ENCODE measurements at places on chromosomes 11 and 22.

DNA sequence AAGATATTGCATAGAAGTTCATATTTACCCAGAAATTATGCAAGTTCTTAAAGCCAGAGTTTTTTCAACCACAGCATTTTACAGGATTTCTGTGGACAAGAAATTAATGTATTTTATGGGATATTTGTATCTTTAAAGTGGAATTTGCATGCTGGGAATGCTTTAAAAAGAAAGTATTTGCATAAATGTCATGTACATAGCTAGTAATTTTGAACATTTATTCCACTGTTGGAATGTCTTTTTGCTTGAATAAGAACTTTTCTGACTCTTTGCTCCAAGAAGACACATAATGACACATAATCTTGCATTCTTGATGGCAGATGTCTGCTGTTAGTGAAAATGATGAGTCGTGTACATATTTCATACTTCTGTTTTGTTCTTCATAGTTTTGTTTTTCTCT, 66.6 kb downstream of the ATXN10 start:
- DNase-seq = no peak

DNA sequence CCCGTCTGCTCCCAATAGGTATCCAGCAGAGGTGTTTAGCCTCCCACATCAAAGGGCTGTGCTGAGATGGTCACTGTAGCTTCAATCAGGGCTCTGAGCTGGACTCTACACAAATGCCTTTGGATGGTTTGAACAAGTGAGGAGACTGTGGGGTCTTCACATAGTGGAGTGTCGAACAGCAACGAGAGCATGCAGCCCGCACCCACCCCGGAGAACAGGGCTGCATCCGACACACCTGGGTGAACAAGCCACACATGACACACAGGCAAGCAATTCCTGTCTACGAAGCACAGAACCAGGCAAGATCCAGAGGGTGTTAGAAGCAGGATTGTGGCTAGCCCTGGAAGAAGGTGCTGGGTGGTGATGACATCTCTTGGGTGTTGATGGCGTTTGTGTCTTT, 58.0 kb upstream of the FGF3 start:
- no peak for DNase-seq

- DNase-seq = no peak
Observed at GRCh38 chr22:50403701-50404101, 60.6 kb downstream of the PPP6R2 start.

- no peak for DNase-seq
Observed at GRCh38 chr11:73452726-73453125, 76.5 kb downstream of the RELT start.

GRCh38 chr22:24310969-24311368, 40.3 kb downstream of the SPECC1L start:
- DNase-seq = no peak

GRCh38 chr11:69121621-69122325, 34.0 kb upstream of the SMIM38 start:
- no peak for DNase-seq

DNA sequence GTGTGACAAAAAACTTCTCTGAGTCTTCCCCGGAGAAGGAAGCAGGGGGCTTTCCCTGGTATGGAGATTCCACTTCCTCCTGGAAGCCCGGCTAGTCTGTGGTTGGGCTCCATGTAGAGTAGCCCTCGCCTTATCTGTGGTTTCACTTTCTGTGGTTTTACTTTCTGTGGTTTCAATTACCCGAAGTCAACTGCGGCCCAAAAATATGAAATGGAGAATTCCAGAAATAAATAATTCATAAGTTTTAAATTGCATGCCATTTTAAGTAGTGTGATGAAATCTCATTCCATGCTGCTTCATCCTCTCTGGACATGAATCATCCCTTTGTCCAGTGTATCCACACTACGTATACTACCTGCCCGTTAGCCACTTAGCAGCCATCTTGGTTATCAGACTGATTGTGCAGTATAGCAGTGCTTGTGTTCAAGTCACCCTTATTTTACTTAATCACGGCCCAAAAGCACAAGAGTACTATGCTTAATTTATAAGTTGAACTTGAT, 275.0 kb upstream of the SESN3 start:
- peak; percentile 67 for DNase-seq

DNA sequence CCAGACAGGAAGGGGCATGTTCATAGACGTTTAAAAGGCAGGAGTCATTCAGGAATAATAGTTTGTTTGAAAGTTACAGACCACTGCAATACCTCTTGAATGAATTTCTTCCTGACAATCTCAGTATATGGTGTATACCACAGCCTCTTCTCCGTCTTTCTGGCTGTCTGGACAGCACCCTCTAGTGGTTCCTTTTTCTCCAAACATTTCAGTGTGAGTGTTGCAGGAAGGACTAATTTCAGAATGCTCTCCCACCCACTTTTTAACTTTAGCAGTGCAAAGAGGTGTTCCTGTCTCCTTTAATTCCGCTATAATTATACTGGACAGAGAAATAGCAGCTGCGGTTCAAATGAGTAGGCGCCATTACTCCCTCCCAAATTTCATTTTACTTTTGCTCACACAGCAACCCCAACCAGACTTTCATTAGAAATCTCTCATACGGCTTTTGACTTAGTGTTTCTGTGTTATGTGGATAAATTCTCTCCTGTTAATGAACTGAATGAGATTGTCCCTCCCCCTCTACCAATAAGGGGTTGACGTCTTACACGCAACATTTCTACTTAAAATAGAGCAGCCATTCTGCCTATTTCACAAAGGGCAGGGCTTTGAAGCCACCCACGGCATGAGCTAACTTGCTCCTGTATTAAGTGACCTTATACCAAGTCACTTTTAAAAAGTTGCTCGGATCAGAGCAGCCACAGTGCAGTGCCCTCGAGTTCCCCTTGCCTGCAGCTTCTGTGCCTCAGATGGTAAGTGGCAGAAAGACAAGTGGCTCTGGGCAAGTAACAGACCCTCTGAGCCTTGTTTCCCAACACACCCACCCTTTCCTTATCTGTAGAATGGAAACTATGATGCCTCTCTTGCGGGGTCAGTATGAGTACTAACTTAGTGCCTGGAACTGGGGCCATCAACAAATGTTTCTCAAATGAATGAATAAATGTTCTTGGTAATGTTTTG, 368.6 kb downstream of the OPCML start:
- peak; percentile 20 for DNase-seq

DNA sequence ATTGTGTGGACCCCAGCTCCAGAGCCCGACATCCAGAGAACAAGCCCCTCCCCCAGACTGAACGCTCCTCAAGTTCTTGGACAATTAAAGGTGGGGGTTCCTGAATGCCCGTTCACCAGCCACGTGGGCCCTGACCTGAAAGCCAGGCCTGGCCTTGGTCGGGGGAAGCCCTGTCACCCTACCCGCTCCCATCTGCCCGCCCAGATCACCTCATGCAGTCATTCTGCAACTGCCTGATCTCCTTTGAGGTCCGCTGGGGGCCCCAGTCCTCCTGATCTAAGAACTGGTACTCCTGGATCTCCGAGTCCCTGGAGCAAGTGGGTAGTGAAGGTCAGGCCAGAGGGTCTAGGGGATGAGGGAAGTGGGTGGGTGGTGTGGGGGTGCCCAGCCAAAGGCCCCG, 9.1 kb upstream of the NAALADL1 start:
- DNase-seq = no peak

DNA sequence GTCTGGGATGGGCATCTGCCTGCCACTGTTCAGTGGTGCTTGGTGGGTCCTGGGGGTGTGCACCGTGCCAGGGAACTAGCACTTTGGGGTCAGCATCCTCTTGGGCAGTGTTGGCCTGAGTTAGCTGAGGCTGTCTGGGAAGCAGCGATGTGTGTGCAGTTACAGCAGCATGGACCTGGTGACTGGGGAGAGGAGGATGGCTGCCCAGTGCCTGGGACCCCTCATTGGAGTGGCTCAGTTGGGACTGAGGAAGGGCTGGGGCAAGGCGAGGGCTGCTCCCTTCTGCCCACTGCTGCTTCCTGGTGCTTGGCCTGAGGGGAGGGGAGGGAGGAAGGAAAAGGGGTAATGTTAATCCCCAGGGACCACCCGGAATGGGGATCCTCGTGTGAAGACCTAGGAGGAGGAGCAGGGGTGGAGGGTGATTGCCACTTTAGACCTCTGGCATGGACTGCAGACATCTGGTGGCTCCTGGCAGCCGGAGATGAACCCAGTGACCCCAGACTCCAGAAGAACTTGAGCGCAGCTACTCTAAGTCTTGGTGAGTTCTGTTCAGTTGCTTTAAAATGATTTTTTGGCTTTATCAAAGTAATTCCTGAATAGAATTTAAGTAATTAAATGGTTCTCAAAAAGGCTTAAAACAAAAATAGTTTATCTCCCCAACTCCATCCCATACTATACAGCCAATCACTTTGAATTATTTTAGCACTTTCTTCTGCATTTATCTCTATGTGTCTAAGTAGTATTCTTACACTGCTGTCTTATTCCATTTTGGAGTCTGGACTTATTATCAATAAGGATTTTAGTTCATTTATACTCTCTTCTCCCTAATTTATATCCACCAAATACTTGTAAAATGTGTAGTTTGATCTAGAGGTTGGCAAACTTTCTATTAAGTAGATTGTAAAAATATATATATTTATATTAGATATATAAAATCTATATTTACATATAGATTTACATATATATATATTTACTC, 15.4 kb upstream of the TMEM191C start:
- no peak for DNase-seq

DNA sequence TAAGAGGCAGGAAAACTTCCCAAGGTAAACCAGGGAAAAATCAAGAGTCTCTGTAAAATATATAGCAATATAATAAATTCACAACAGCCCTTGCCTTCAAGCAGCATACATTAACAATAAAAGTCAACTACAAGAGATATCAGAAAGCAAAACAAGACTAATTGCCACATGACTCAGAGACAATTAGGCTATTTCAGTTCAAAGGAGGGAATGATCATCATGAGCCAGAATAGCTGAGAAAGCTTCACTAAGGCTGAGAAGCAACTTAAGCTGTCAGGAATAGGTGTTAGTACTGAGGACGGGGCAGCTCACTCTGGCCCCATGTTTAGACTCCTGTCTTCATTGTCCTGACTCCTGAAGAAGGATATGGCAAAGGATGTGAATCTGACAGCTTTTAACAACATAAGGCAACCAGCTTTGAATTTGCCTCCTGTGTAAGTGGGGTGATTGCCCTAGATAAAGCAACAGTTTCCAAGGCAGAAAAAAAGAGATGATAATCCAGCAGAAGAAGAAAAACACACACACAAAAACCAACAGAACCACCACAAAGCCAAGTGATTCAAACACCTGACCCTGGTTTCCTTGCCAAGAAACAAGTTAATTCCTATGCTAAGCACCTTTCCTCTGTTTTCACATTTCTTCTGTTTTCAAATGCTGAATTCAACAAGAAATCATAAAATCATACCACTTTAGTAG, 60.8 kb downstream of the SIK3 start:
- no peak for DNase-seq

GRCh38 chr11:18521122-18521521, 5.6 kb downstream of the TSG101 start:
- no peak for DNase-seq
